Endothelial cell (in vitro differentiated cells): ENCODE measurements at places on chromosomes 1 and 21.

- peaks cover 25% of the 10 kb centered on the region for H3K36me3 ChIP-seq
- H3K4me3 ChIP-seq = peak overlapping the region; percentile 99
- peak overlapping the region; percentile 100 for H3K27ac ChIP-seq
- peaks cover 24% of the 10 kb centered on the region for H3K4me1 ChIP-seq
- DNase-seq = no peak
Observed at GRCh38 chr21:33544451-33545195, 1.8 kb downstream of the SON start.

DNA sequence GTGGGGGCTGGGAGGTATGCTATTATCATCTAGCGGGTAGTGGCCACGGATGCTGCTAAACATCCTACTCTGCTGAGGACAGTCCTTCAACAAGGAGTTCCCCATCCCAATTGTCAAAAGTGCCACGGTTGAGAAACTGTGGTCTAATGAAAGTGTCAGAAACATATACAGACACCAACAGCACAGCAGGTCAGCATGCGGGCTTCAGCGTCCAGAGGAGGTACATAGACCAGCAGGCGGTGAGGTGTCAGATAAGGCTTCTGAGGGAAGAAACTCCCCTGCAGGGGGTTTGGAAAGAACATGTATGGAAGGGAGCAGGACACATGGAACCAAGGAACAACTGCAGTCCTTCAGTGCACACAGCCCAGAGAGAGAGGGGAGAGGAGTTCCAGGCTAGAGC is 4.8 kb upstream of the TTC4 start:
- H3K27ac ChIP-seq = no peak overlapping the region
- peaks cover 7% of the 10 kb centered on the region for H3K27me3 ChIP-seq
- no peaks in the 10 kb centered on the region for H3K36me3 ChIP-seq
- DNase-seq = no peak
- no peak overlapping the region for H3K4me3 ChIP-seq

DNA sequence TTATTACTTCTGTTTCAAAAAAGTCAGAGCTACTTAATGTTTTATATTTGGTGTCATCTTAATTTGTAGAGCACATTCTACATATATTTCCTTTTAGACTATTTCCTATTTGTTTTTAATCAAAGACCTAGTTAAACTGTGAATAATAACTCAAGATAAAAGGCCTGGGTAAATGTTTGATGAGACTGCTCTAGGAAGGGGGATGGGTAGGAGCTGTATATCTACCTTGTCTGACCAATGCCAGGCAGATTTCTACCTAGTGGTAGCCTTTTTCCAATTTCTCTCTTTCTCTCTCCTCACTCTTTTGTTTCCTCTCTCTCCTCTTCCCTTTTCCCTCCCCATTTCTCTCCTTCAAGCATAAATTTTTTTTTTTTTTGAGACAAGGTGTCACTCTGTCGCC is 31.9 kb upstream of the IVNS1ABP start:
- H3K4me3 ChIP-seq = no peak overlapping the region
- H3K36me3 ChIP-seq = no peaks in the 10 kb centered on the region
- no peak for DNase-seq
- no peak overlapping the region for H3K27ac ChIP-seq
- no peaks in the 10 kb centered on the region for H3K27me3 ChIP-seq

GRCh38 chr1:52739699-52740467 is 13.6 kb downstream of the ZYG11B start:
- no peak overlapping the region for H3K4me3 ChIP-seq
- peaks cover 2% of the 10 kb centered on the region for H3K4me1 ChIP-seq
- no peak overlapping the region for H3K27ac ChIP-seq
- no peak for DNase-seq
- H3K36me3 ChIP-seq = peaks cover 3% of the 10 kb centered on the region
- H3K27me3 ChIP-seq = no peaks in the 10 kb centered on the region

DNA sequence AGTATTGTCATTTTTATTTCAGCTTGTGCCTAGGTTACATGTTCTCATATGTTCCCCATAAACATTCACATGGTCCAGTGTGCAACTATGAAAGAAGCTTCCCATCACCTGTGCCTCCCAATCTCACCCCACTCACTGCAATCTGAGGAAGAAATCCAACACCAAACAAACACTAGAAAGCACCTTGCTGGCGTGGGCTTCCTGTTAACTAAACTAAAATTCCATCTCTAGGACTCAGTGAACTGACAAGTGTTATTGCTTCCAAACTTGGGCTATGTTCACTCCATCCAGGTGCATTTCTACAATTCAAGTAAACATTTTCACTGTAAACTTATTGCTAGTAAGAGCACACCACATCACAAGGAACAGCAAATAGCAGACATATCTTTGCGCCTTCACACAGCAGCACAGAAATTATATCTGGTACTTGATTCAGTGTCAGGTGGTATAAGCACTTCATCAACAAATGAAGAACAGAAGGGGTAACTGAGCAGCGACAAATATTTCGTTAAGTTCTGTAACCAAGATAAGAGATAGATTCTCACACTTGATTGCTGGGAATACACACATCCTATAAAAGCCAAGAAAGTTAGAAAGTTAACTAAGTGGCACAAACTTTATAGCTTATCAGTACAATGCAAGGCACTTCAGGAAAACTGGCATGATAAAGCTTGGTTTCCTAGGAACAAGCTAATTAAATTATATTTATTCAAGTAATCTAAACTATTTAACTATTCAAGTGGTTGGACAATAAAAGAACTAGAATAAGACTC is 8.9 kb upstream of the KCNJ15 start:
- DNase-seq = no peak
- H3K27me3 ChIP-seq = no peaks in the 10 kb centered on the region
- no peaks in the 10 kb centered on the region for H3K4me1 ChIP-seq
- no peaks in the 10 kb centered on the region for H3K36me3 ChIP-seq

GRCh38 chr1:151377150-151377884 is 4.8 kb upstream of the SELENBP1 start:
- no peaks in the 10 kb centered on the region for H3K36me3 ChIP-seq
- H3K4me1 ChIP-seq = peaks cover 9% of the 10 kb centered on the region
- DNase-seq = no peak
- H3K27me3 ChIP-seq = peaks cover 4% of the 10 kb centered on the region
- H3K4me3 ChIP-seq = no peak overlapping the region
- H3K27ac ChIP-seq = no peak overlapping the region

- DNase-seq = no peak
- H3K4me3 ChIP-seq = no peak overlapping the region
- peaks cover 22% of the 10 kb centered on the region for H3K27me3 ChIP-seq
- H3K27ac ChIP-seq = peak overlapping the region; percentile 11
- H3K36me3 ChIP-seq = peaks cover 4% of the 10 kb centered on the region
- H3K4me1 ChIP-seq = peaks cover 25% of the 10 kb centered on the region
Observed at GRCh38 chr1:6491966-6492365, 499 bp upstream of the PLEKHG5 start.
